ENCODE measurements at places on chromosomes 7 and 10. TPM values are rescaled to one million over a fixed set of nuclear protein-coding genes. Genes with fewer than 3 reads are reported as not detected.

- H3K4me3 ChIP-seq, result peak within 1 kb of the TSS; percentile 93
- H3K4me1 ChIP-seq, result peaks cover 4% of the 10 kb centered on the region
- peaks cover under 1% of the 10 kb centered on the region for H3K27me3 ChIP-seq
These were observed at the start of gene ZNF32 for GRCh38 chr10:43648398-43649184. ZNF32 (minus strand) TSS chr10:43648881; CDS start chr10:43646133, 2,748 bp downstream.

GRCh38 chr10:43739161-43739560 is 90.5 kb upstream of the ZNF32 start:
- peaks cover under 1% of the 10 kb centered on the region for H3K27me3 ChIP-seq
- H3K27ac ChIP-seq, result no peak overlapping the region
- H3K36me3 ChIP-seq, result no peaks in the 10 kb centered on the region
- H3K4me1 ChIP-seq, result peaks cover 3% of the 10 kb centered on the region
- no peak for ATAC-seq

DNA sequence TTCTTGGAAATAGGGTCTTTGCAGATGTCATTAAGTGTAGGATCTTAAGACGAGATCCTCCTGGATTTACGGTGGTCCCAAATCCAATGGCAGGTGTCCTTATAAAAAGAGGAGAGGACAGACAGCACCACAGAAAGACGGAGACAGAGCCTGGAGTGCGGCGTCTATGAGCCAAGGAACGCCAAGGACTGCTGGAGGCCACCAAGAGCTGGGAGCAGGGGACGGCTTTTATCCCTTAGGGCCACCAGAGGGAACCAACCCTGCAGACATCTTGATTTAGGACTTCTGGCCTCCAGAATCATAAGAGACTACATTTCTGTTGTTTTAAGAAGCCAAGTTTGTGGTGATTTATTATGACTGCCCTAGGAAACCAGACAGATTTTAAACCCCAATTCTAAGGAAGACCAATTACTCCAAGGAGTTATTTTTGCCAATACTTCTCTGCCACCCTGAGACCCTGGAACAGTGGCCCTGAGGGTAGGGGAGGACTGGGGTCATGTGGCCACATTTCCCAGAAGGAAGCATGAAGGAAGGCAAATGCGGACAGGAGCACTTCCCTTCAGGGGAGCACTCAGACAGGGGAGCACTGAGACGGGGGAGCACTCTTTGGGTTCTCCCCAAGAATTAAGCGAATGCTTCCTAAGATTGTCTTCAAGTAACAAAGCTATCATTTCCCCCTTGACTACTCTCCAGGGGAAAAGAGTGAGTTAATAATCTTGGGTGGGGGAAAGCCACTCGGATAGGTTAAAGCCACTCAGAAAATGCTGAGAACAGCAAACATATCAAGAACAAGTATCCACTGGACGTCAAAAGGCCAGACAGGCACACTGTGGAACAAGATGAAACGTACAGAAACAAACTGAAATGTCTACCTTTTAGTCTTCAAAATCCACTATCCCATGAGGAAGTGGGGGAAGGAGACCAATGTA is 67.5 kb downstream of the CHST15 start:
- H3K36me3 ChIP-seq, result no peaks in the 10 kb centered on the region
- H3K27me3 ChIP-seq, result peaks cover 6% of the 10 kb centered on the region
- H3K27ac ChIP-seq, result no peak overlapping the region
- H3K4me3 ChIP-seq, result no peak overlapping the region
- ATAC-seq, result no peak

- H3K27me3 ChIP-seq, result peaks cover 6% of the 10 kb centered on the region
- H3K4me1 ChIP-seq, result no peaks in the 10 kb centered on the region
- H3K27ac ChIP-seq, result no peak overlapping the region
- no peak overlapping the region for H3K4me3 ChIP-seq
These were observed 287.0 kb downstream of the ZEB1 start for GRCh38 chr10:31605861-31606525.

DNA sequence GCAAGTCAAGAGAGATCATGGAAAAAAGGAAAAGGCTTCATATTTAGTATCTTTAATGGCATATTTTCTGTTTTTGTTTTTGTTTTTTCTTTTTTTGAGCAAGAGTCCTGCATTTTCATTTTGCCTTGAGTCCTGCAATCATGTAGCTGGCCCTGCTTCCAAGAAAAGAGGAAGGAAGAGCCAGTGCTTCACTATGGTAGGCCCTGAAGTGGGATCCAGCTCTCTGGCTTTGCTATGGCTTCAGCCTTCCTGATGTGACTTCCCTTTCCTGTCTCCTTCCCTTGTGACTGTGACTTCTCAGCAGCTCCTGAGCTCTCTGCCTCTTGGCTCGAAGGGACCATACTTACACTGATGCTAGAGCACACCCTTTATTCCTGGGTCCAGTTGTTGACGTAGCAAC is 512.3 kb downstream of the INHBA start:
- ATAC-seq, result no peak
- no peaks in the 10 kb centered on the region for H3K27me3 ChIP-seq
- no peaks in the 10 kb centered on the region for H3K4me1 ChIP-seq
- H3K27ac ChIP-seq, result no peak overlapping the region

DNA sequence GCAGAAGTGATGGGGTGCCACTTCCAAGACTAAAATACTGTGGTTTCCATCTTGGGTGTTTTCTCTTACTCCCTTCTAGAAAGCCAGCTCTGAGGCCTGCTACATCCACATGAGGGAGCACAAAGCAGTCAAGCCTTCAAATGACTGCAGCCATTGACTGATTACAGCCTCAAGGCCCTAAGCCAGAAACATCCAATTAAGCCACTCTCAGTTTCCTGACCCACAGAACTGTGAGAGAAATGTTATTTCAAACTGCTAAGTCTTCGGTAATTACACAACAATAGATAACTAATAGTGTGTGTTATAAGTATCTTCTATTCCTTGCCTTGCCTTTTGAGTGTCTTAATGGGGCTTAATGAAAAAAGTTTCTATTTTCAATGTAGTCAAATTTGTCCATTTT is 24.8 kb downstream of the BRAF start:
- peaks cover 38% of the 10 kb centered on the region for H3K4me1 ChIP-seq
- H3K27ac ChIP-seq, result no peak overlapping the region
- peaks cover 8% of the 10 kb centered on the region for H3K36me3 ChIP-seq

GIMAP1 gene
- total RNA-seq, result 5.6 TPM

DNA sequence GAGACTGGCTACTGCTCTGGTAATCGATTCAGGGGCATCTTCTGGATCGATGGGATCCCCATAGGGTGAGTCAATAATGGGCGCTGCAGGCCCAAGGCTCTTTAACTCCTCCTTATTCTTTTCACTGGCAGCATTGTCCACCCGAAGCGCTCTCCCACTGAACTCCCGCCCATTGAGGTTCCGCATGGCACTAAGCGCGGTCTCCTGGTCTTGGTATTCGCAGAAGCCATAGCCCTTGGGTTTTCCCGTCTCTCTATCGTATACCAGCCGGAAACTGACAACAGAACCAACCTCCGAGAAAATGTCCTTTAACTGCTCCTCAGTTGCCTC is 285 bp downstream of the CSTF2T start:
- H3K4me1 ChIP-seq, result peaks cover 29% of the 10 kb centered on the region
- H3K4me3 ChIP-seq, result peak overlapping the region; percentile 97
- ATAC-seq, result peak; percentile 43
- peak overlapping the region; percentile 99 for H3K27ac ChIP-seq

MAGI2 gene
- 0.05 TPM for total RNA-seq

- H3K36me3 ChIP-seq, result no peaks in the 10 kb centered on the region
- ATAC-seq, result peak; percentile 17
- H3K4me1 ChIP-seq, result peaks cover 6% of the 10 kb centered on the region
These were observed 23.4 kb upstream of the EGR2 start for GRCh38 chr10:62839590-62839989.

DNA sequence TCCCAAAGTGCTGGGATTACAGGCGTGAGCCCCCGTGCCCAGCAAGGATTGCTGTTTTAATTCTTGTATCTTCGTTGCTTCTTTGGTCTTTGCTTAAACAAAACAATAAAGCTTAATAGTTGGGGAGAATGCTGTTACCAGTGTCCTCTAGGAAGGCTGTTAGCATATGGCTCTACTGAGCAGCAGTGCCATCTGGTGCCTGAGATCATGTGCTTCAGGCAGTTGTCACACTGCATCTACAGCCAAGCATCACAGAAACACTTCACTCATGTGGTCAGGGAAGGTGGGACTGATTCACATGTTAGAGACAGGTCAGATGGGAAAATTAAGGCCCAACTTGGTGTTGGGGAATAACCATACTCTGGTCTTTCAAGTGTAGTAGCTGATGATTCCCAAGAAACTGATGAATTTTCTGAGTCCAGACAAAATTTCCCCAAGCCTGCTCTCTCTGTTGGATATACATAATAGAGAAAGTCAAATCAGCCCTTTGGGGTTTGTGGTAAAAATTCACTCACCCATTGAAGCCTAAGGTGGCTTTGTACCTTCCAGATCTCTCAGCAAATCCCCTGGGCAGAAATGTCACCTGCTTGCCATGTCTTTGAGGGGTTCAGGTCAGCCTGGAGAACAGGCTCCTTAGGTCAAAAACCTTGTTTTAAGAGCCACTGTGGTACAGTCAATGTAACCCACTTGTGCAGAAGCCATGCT is 28.4 kb downstream of the UBE2D4 start:
- H3K36me3 ChIP-seq, result peaks cover 37% of the 10 kb centered on the region
- H3K27me3 ChIP-seq, result no peaks in the 10 kb centered on the region
- peak; percentile 60 for ATAC-seq
- H3K4me3 ChIP-seq, result no peak overlapping the region
- H3K4me1 ChIP-seq, result peaks cover 7% of the 10 kb centered on the region
- H3K27ac ChIP-seq, result no peak overlapping the region

DNA sequence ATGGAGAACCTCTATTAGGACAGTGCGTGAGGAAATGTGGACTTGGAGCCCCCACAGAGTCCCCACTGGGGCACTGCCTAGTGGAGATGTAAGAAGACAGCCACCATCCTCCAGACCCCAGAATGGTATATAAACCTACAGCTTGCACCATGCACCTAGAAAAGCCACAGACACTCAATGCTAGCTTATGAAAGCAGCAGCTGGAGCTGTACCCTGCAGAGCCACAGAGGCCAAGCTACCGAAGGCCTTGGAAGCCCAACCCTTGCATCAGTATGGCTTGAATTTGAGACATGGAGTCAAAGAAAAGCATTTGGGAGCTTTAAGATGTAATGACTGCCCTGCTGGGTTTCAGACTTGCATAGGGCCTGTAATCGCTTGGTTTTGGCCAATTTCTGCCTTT is 361.3 kb downstream of the ZNF248 start:
- no peak for ATAC-seq
- H3K36me3 ChIP-seq, result no peaks in the 10 kb centered on the region
- no peak overlapping the region for H3K4me3 ChIP-seq
- H3K27ac ChIP-seq, result no peak overlapping the region
- no peaks in the 10 kb centered on the region for H3K27me3 ChIP-seq
- H3K4me1 ChIP-seq, result no peaks in the 10 kb centered on the region

DNA sequence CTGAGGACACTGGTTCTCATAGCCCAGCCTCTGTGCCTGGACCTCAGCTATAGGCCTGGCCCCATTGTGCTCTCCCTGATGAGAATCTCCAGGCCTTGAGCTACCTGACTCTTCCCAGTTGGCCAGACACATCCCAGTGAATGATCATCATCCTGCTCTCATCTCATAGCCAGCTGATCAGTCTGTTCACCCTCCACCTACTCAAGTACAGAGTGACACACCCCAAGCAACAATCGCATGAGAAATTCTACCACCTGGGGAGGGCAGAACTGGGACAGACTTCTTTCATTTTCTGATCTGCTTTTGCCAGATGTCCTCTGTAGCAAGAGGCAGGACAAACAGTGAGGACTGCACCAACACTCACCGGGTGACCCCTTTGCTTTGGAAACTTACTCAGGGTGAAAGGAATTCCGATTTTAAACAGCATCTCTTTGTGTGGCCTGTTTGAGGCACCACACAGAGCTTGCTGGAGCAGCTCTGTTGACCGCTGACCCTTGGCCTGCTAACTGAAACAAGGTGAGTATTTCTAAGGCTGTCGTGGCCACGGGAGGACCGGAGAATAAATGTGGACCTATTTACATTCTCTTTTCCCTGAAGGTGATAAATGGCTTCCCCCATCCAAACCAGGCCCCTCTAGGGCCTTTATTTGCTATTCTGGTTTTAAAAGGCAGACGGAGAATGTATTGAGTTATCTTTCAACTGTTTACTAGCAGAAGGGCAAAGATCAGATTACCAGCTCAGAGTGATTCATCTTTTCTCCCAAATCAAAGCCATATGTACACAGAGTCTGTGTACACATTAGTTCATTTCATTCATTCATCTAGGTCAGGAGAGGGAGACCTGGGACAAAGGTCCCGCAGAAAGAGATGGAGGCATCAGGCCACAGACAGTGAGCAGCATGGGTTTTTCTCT is 181.4 kb upstream of the TNS3 start:
- peaks cover 4% of the 10 kb centered on the region for H3K27me3 ChIP-seq
- H3K36me3 ChIP-seq, result no peaks in the 10 kb centered on the region
- no peak overlapping the region for H3K27ac ChIP-seq
- H3K4me3 ChIP-seq, result no peak overlapping the region
- no peak for ATAC-seq

DNA sequence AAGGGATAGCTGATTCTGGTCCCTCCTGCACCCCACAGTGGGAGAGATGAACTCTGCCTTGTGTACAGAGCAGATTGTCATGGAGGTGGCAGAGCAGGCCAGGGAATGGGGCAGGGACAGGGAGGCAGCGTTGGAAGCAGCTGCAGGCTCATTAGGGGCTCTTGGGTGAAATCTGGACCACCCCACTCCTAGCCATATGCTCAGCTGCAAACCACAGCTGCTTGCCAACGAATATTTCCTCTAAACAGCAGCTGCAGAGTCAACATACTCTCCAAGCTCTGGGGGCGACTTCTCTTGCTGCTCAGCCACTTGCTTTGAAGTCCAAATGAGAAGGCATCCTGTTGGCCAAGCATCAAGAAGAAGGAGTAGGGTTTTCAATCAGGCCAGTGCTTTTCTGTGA is 302.3 kb upstream of the AUTS2 start:
- H3K27ac ChIP-seq, result no peak overlapping the region
- H3K4me3 ChIP-seq, result no peak overlapping the region
- H3K4me1 ChIP-seq, result no peaks in the 10 kb centered on the region
- no peak for ATAC-seq
- no peaks in the 10 kb centered on the region for H3K36me3 ChIP-seq

ANKRD2 gene
- not detected for total RNA-seq

GRCh38 chr7:101114492-101114891 is 12.4 kb upstream of the SERPINE1 start:
- peaks cover 4% of the 10 kb centered on the region for H3K27me3 ChIP-seq
- H3K27ac ChIP-seq, result no peak overlapping the region
- no peaks in the 10 kb centered on the region for H3K36me3 ChIP-seq

ARHGAP22 gene
- total RNA-seq, result 0.48 TPM

- H3K27ac ChIP-seq, result no peak overlapping the region
- H3K4me1 ChIP-seq, result no peaks in the 10 kb centered on the region
- no peak for ATAC-seq
- H3K27me3 ChIP-seq, result no peaks in the 10 kb centered on the region
- no peak overlapping the region for H3K4me3 ChIP-seq
These were observed 465.1 kb downstream of the AUTS2 start for GRCh38 chr7:70063371-70063770.

Data from activated T-helper 17 cell treated with anti-CD3 and anti-CD28 coated beads, Interleukin-2, amount 50 U/mL, for 72 hours (primary cell).